ENCODE measurements at places on chromosomes 5 and 9.

GRCh38 chr5:1516615-1517601 is 6.9 kb downstream of the LPCAT1 start:
- no peak for DNase-seq

DNA sequence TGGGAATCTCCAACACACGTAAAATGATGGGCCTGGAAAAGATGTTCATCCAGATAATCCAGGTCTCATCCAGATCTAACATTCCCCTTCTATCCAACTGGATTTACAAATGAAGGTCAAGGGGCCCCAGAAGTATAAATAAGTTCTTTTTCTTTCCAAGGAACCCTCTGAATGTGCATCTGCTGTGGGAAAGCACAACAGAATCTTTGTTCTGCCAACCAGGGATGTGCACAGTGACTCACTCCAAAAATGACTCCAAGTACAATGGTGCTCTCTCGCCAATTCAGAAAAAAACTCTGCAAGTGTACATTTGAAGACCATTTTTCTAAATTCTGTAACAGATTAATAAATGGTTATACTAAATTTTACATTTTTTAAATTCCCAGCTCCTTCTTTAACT is 12.4 kb downstream of the RAPGEF6 start:
- DNase-seq: no peak

DNA sequence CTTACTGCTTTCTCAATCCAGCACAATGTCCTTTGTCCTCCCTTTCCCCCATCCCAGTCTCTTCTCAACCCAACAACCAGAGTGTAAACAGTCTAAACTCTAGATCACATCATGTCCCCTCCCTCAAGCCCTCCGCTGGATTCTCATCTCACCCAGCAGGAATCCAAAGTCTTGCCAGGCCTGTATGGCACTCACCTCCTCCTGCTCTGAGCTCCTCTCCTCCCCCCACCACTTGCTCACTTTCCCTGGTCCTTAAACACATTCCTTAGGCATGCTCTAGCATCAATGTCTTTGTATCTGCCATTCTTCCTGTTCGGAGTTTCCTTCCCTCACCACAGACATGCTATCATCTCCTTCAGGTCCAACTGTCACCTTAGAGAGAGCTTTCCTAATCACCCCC is 78.8 kb downstream of the NIPSNAP3B start:
- DNase-seq: no peak

DNA sequence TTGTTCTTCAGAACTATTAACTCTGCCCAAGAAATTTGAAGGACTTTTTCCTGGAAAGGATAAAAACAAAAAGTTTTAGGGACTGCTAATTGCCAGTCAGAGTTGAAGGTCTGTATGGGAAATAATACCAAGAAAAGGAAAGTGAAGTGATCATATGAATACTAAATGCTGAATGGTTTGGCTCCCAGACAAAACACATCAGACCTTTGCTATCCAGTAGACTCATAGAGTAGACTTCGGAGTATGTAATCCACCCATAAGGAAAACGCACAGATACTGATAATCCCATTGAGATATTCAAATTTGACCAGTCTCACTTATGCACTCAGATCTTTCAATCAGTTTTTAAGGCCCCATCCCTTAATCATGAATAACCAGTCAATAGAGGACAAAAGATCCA is 319.0 kb upstream of the PTGER4 start:
- DNase-seq: no peak

- no peak for DNase-seq
Measured at GRCh38 chr5:52734557-52734956, 53.2 kb upstream of the ITGA1 start.

- DNase-seq: no peak
Measured at GRCh38 chr5:153952893-153953292, 85.8 kb downstream of the FAM114A2 start.

DNA sequence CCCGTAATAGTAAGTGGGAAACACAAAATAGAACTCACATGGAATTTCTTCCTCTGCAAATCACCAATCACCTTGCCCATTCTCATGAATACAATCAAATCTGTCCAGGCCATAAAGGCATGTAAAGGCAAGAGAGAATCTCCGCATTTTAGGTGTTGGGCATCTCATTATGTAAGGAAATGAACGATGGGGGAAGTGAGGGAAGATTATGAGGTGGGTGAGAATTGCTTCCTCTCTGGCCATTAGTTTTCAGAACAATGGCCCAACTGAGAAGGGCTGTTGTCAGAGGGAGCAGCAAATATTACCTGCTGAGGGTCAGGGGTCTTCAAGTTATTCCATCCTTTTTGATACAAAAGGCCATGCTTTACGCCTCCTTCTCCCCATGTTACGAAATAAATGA is 455.1 kb downstream of the ARHGEF28 start:
- no peak for DNase-seq

GRCh38 chr9:26723486-26723885 is 169.1 kb downstream of the CAAP1 start:
- peak; percentile 32 for DNase-seq

DNA sequence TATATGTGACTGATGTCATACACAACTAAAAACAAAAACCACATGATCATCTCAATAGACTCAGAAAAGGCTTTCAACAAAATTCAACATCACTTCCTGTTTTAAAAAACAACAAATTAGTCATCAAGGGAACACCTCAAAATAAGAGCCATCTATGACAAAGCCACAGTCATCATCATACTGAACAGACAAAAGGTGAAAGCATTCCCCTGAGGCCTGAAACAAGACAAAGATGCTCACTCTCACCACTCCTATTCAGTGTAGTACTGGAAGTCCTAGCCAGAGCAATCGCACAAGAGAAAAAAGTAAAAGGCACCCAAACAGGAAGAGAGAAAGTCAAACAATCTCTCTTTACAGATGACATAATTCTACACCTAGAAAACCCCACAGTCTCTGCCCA is 893.5 kb upstream of the EDIL3 start:
- no peak for DNase-seq

GRCh38 chr9:18423791-18424531 is 50.0 kb upstream of the ADAMTSL1 start:
- no peak for DNase-seq

DNA sequence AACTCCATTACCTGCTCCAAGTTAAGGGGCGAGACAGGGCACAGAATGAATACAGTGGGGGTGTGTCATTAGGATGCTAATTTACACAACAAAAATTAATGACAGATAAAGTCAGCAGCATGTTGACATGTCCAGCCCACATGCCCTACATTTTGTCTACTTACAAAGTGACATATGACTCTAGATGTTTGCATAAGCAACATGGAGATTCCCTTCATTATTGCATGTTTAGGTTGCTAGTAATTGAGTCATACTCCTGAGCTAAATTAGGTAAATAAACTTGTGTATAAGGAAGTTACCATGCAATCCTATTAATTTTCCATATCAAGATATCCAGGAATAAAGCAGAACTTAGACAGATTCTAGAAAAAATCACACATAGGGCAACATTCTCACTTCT is 232.2 kb downstream of the PDE4D start:
- no peak for DNase-seq

DNA sequence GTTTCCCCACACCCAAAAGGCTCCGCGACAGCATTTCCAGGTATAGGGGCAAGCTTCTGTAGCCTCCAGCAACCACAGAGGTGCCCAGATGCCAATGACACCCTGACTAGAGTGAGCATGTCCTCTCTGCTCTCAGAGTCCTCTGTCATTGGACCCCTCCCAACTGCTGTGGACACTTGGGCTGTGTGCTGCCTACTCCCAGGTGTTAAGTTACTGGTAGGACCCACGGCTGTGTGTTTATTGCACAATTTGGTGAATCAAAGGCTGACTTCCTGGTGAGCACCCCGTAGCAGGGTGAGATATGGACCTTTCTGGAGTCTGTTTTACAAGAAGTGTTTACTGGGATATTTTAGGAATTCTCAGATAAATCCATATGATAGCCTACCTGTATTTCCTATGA is 36.0 kb downstream of the SH3GL2 start:
- DNase-seq: no peak

- DNase-seq: no peak
Measured at GRCh38 chr5:109580225-109580624, 109.5 kb upstream of the MAN2A1 start.

- DNase-seq: no peak
Measured at GRCh38 chr5:107385708-107386107, 285.0 kb downstream of the EFNA5 start.

DNA sequence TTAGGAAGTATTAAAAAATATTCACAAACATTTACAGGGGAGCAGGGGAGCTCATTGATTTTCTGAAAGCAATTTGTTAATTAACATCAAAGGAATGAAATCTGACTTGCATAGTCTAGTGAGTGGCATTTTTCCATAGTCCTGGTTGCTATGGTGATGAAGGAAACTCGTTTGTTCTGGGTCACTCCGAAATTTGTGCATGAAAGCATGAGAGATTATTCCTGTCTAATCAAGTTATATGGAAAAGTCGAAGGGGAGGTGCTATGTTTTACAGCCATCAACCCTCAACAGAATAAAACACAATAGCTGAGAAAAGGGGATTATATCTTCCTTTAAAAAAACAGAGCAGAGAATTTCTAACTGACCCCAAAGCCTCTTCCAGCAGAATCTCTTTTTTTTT is 1495.7 kb upstream of the WWC1 start:
- DNase-seq: no peak

- no peak for DNase-seq
Measured at GRCh38 chr5:73564018-73564417, 1.4 kb downstream of the ANKRA2 start.

DNA sequence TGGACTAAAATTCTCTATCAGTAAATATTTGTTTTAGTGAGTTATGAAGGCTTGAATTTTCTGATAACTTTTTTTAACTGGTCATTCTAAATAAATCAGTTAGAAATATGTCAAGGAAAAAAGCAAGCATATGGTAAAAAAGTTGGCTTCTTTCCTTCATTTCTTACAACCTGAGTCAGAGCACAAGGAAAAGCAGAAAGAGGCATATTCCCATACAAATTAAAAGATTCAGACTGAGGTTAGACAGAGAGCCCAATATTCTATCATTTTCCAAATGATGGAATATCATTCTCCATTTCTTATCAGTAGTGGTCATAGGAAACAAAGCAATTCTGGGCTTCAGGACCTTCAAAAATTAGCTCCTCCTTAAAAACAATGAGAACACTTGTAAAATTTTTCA is 732.1 kb downstream of the MAT2B start:
- no peak for DNase-seq

- DNase-seq: no peak
Measured at GRCh38 chr5:172389578-172390112, 64.7 kb downstream of the SH3PXD2B start.

DNA sequence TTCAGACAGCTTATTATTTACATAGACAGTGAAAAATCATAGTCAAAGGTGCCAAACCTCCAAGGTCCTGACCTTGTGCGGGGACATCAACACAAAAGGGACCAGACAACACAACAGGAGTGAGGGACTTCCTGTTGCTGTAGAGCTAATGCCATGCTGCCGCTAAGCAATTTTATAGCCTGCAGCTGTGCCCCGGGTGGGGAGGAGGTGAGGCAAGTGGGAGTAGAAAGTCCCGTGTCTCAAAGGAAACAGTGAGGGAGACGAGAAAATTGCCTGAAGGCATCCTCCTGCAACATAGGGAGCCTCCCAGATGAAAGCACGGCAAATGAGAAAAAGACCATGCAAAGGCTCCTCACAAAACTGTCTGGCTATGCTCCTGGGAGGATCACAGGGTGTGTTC is 58.8 kb downstream of the CAAP1 start:
- no peak for DNase-seq

- DNase-seq: no peak
Measured at GRCh38 chr5:135229679-135230132, 169.3 kb downstream of the MACROH2A1 start.

DNA sequence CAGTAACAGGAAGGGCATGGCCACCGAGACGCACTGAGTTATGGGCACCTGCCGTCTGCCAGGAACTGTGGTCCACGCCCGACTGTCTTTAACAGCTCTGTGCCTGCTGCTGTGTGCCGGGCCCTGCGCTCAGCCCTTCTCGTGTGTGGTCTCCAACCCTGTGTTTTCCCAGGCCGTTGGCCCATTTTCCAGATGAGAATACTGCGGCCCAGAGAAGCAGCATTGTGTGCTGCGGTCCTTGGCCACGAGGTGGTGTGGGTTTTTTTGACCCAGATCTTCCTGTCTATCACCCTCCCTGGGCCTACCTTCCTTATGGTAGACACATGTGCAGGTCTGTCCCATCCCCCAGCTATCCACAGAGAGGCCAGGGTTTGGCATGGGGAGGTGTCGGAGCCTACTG is 47.0 kb downstream of the RXRA start:
- no peak for DNase-seq

GRCh38 chr9:106423575-106423974 is 439.4 kb upstream of the ZNF462 start:
- no peak for DNase-seq

DNA sequence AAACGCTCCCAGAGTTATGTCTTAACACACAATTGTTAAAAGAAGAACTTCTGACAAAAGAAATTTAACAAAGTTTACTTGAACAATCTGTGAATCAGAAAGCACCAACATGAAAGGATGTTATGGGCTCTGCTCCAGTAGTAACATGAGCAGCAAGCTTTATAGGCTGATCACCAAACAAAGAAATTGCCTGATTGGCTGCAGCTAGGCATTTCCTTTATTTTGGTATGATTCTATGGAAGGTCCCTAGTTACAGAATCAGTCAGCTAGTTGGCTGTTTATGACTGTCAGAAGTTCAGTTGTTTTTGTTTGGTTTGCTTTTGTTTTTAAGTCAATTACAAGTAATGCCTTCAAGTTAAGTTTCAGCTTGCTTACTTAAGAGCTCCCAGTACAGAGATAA is 102.4 kb upstream of the SMC2 start:
- no peak for DNase-seq

Data from stimulated activated CD4-positive, alpha-beta T cell treated with anti-CD3 and anti-CD28 coated beads, Interleukin-15, amount 100 ng/mL, for 24 hours (primary cell).